Breast epithelium (tissue), 4 donors: ENCODE measurements at places on chromosomes 13 and 19. TPM values are rescaled to one million over a fixed set of nuclear protein-coding genes. Genes with fewer than 3 reads are reported as not detected.

- DNase-seq: no peak
Measured at GRCh38 chr19:10829967-10830366, 6.0 kb downstream of the TMED1 start.

GRCh38 chr13:43874504-43875092, 4.9 kb downstream of the CCDC122 start:
- DNase-seq: no peak

- DNase-seq: peak; percentile 85
Measured at GRCh38 chr19:48568345-48568886, 16.4 kb downstream of the SULT2B1 start.

GRCh38 chr13:47478985-47479384, 522.1 kb downstream of the SUCLA2 start:
- no peak for DNase-seq

DNA sequence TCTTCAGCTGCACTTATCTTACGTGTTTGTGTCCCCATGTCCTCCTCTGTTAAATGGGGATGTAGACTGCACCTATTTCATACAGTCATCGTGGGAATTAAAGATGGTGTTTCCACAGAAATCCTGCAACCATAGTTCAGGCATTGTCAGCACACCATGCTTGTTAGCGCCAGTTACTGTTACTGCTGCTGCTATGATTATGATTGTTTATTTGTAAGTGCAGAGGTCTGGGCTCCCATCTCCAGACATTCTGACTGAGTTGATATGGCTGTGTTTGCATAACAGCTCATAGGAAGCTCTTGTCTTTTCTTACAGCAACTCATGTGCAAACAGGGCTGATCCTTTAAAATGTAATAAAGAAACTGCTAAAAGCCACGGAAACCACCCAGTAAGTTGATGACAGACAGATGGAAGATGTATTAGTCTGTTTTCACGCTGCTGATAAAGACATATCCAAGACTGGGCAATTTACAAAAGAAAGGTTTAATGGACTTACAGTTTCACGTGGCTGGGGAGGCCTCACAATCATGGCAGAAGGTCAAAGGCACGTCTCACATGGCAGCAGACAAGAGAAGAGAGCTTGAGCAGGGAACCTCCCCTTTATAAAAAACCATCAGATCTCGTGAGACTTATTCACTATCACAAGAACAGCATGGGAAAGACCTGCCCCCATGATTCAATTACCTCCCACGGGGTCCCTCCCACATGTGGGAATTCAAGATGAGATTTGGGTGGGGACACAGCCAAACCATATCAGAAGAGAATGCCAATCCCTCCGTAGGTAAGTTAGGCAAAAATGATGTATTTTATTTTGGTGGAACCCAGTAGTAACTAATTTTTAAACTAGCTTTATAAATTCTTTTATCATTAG, 1.6 kb downstream of the ZSCAN5A start:
- DNase-seq: no peak

- DNase-seq: no peak
Measured at GRCh38 chr13:76226941-76227340, 590.8 kb downstream of the LMO7 start.

DNA sequence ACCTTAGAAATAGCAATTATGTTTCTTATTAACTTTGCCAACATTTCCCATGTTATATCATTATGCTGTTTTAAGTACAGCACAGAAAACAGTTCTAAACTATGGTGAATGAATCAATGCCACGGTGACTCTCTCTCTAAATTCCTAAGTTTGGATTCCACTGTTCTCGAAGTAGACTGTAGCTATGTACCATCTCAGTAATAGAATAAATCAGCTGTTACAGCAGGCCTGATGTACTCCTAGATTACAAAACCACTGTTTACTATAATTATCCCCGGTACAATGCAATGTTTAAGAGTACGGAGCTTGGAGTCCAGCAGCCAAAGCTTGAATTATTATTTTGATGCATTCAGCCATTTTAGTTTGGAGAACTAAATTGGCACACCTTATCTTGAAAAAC, 476.3 kb upstream of the SLITRK1 start:
- DNase-seq: no peak

GRCh38 chr13:43039966-43040365, 16.6 kb downstream of the DNAJC15 start:
- no peak for DNase-seq

DNA sequence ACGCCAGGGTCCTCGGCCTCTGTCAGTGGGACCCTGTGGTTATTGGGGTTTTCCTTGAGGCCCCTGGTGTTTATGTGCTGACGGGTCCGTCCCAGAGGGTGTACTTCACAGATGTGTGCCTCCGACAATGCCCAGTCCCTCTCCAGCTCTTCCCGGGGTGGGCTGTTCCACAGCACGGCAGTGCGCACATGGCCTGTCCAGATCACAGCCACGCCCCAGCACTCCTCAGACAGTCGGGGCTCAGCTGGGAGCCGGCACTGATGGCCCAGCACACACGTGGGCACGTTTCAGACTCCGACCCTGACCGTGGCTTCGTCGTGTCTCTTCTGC, 16.9 kb upstream of the F7 start:
- no peak for DNase-seq

- DNase-seq: no peak
Measured at GRCh38 chr13:19759669-19760068, 23.1 kb downstream of the PSPC1 start.

DNA sequence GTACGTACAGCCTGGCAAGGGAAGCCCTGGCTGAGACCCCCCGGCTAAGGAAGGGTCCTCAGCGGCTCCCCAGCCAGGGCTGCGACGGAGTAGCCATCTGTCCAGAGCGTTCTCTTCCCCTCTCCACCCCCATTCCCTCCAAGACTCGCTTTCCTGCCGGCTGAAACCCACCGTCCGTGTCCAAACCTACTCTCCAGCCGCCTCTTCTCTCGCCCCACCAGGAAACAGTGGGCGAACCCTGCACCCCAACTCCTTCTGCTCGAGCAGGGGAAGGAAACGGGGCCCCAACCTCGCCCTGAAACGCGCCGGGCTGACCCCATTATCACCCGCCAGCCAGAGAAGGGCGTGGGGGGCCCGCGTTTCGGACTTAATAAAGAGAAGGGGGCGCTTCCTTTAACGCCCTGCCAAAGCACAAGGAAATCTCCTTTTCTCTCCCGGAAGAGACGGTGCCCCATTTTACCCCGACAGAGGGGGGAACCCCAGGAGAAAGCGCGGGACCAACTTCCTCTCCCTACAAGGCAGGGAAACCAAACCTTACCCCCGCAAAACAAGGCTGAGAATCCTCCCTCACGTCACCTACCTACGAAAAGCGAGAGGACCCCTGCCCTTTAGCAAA, 2.5 kb downstream of the ZC3H4 start:
- DNase-seq: no peak

DNA sequence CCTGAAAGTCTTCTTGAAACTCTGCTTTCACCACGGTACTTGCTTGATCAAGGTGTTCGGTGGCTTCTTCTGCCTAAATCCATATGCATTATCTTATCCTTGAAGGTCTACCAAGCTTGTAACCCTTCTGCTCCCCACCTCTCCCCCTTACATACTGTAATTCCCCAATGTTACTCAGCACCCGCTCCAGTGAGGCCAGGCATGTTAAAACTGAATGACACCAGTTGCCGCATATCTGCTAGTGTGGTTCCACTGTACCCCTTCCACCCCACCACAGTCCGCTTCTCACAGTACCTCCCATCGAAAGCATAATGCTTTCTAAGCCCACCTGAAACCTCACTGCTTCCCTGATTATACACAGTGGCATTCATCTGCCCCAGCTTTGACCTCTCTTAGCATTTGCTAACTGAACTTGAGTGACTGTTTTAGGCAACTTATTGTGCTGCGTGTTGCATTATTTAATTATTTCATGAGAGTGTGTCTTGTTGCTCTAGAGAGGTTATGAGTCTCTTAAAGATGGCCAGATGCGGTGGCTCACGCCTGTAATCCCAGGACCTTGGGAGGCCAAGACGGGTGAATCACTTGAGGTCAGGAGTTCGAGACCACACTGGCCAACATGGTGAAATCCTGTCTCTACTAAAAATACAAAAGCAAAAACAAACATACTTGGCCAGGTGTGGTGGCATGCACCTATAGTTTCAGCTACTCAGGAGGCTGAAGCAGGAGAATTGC, 87.6 kb upstream of the MBNL2 start:
- no peak for DNase-seq

DNA sequence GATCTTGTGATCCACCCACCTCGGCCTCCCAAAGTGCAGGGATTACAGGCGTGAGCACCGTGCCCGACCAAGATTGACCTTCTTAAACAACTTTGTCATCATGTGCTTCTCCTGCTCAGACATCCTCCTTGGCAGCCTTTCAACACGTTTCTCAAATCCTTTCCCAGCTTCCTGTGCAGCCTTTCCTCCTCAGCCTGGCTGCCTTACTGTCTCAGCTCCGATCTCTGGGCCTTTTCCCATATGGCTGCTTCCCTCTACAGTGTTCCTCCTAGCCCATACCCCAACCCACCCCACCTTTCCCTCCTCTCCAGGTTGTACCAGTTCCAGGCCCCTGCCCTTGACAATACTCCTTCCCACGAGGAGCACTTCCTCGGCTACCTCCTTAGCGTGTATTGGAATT, 7.2 kb downstream of the PHF11 start:
- no peak for DNase-seq

- DNase-seq: peak; percentile 36
Measured at GRCh38 chr13:100573121-100573520, 15.5 kb downstream of the GGACT start.

DNA sequence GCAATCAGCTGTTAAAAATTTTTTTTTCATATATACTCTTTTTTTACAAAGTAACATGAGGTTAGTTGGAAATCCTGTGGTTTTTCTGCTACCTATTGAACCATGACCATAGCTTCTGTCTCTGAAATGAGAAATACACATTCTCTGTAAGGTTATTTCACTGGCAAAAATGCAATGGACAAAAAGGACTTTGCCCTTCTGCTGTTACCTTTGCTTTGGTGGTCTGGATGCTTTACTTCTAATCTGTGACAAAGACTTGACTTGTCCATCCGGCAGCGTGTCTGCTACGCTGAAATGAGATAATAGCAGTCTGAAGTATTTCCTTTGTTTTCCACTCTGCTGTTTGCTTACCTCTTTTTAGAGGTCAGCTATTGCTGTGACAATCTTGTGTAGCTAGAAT, 412.8 kb downstream of the SLITRK6 start:
- DNase-seq: no peak

- DNase-seq: no peak
Measured at GRCh38 chr13:106685143-106685542, 117.2 kb upstream of the ARGLU1 start.

- DNase-seq: no peak
Measured at GRCh38 chr19:32171719-32172151, 173.7 kb upstream of the ZNF507 start.

GRCh38 chr19:49599378-49600295, 8.7 kb downstream of the PRR12 start:
- DNase-seq: no peak

DNA sequence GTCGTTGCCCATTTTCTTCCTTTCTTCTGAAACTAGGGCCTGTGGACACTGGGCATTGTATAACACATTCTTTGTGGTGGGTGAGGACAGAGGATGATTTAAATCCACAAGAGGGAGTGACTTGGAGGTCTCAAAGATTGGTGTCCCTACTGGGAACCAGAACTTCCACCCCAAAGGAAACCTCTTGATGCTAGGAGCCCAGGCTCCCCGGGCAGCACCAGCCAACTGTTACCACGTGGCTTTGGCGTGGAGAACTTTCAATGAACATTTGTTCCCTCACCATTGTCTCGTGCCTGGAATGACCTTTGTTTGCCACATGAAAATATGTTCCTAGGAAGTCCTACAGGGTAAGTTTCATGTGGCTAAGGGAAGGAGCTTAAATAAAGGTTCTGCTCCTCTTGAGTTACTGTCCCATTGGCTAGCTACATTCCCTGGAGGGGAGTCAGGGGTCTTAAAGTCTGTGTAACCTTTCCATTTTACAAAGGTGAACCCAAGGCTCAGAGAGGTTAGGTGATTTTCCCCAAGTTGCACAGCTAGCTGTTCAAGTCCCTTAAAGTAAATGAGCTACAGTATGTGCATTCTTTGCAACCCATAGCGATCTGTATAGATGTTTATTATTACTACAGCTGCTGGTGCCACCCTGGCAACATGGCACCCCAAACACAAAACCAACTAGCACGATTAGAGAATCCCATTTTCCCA, 5.0 kb upstream of the CDX2 start:
- DNase-seq: no peak

- peak; percentile 58 for DNase-seq
Measured at GRCh38 chr19:24033963-24034342, 53.0 kb upstream of the ZNF254 start.

DNA sequence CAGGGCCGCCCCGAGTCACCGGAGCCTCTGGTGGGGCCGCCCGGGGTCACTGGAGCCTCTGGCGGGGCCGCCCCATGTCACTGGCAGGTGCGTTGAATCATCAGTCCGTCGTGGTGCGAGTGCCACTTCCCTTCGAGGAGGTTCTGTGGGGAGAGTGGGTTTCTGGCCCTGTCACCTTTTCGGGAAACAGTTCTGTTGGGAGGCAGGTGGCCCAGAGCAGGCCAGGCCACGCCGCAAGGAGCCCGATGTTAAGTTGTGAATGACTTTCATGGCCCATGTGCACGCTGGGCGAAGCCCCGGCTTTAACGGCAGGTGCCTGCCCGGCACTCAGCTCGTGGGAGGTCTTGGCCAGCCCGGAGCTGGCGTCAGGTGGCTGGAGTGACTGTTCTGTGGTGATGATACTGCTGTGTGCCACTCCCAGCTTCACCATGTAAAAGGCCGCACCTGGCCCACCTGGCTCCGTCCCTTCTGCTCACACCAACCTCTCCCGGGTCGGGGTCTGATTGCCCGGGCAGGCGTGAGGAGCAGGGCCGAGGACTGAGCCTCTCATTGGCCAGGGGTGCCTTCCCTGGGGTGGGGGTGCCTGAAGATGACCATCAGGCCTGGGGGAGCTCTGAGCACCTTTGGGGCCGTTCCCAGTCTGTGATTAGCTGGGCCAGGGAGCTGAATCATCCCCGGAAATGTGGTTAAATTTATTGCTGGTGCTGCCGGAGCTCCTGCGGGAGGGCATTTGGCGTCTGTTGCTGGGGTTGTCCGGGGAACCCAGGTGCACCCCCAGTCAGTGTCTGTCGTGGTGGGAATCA, 29.2 kb downstream of the CSNK1G2 start:
- DNase-seq: no peak

DNA sequence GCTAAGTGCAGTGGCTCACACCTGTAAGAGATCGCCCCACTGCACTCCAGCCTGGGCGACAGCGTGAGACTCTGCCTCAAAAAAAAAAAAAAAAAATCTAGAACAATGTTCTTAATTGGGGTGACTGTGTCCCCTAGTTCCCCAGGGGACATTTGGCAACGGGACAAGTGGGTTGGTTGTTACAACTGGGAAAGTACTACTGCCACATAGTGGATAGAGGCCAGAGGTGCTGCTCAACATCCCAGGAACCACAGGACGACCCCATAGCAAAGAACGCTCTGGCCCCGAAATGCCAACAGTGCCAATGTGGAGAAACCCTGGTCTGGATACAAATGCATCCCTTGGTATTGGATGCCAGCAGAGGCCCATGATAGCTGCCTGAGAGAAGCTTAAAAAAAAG, 11.8 kb downstream of the NLRP12 start:
- no peak for DNase-seq

GRCh38 chr19:49488046-49488862, 846 bp downstream of the RPL13A start:
- no peak for DNase-seq

- DNase-seq: no peak
Measured at GRCh38 chr19:15159251-15159650, 41.5 kb downstream of the NOTCH3 start.

CLDN10 gene
- 0.64 TPM for total RNA-seq

GRIN3B gene
- total RNA-seq: not detected

FOSB gene
- 109 TPM for total RNA-seq

PODNL1 gene
- total RNA-seq: 8.8 TPM

PDX1 gene
- not detected for total RNA-seq

SOHLH2 gene
- total RNA-seq: not detected

CEACAM1 gene
- 33.4 TPM for total RNA-seq

PET100 gene
- total RNA-seq: 33.1 TPM

GAPDHS gene
- total RNA-seq: not detected
